Activated CD8-positive, alpha-beta memory T cell treated with anti-CD3 and anti-CD28 coated beads for 1 hour (primary cell): ENCODE measurements at places on chromosomes 12 and 14.

GRCh38 chr14:88064841-88065240 lies 59.9 kb downstream of the GPR65 start:
- DNase-seq, result no peak

DNA sequence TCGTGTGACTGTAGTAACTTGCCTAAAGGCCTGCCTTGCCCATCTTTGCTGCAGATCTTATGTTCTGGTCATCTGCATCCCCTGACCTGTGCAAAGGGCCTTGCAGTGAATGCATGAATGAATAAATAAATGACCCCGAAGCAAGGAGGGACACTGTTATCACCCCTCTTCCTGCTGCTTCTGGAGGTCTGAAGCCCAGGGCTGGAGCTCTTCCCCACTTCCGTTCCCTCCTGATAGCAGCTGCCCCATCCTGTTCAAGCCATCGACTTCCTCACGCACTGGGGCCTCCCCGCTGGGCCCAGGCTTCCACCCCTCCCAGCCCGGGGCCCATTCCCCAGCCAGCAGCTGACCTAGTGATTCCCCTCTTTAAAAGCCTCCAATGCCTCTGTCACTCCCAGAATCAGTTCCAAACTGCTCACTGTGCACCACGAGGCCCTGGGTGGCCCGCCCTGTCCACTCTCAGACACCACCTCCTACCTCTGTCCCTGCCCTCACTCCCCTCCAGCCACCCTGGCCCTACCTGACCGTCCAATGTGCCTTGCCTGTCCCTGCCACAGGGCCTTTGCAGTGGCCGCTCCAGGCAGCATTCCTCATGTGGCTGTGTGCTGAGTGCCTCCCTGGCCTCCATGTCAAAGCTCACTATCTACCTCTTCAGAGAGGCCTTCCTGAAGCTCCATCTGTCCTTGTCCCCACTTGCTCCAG lies 78.6 kb downstream of the SCARB1 start:
- DNase-seq, result no peak

DNA sequence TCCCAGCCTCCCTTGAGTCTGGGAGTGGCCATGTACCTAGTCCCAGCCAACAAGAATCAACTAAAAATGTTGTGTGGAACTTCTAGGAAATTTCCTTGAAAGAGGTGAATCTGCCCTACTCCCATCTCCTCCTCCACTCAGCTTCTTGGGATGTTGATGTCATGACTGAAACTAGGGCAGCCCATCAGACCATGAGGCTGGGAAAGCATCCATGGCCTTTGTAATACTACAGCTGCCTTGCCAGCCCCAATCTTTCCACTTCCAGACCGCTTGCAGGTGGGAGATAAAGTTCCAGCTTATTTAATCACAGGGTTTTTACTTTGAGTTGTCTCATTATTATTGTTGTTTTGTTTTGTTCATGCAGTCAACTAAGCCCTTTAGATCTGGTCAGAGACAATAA lies 170.3 kb upstream of the LMNTD1 start:
- DNase-seq, result no peak

DNA sequence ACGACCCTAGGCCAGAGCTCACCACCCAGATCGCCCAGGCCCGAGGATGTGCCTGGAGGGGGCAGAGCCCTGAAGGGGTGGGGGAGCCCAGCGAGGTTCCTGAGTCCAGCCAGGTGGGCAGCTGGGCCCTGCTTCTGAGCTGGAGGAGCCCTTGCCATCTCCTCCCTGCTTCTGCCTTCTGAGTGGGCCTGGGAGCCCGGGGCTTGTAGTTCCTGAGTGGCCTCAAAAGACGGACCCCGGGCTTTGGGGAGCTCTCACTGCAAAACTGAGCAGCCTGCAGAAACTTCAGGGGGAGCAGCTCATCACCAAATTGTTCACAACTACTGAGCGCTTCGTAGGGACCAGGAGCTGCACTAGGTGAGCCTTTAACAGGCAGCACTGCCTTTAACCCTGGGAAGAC lies 112.1 kb downstream of the NCOR2 start:
- no peak for DNase-seq

GRCh38 chr14:102802834-102803523 lies 25.7 kb downstream of the TRAF3 start:
- DNase-seq, result no peak

- DNase-seq, result no peak
Measured at GRCh38 chr14:32201816-32202490, at the start of gene RNU6-7. Gene RNU6-7, plus strand, starts transcription at chr14:32202045.

DNA sequence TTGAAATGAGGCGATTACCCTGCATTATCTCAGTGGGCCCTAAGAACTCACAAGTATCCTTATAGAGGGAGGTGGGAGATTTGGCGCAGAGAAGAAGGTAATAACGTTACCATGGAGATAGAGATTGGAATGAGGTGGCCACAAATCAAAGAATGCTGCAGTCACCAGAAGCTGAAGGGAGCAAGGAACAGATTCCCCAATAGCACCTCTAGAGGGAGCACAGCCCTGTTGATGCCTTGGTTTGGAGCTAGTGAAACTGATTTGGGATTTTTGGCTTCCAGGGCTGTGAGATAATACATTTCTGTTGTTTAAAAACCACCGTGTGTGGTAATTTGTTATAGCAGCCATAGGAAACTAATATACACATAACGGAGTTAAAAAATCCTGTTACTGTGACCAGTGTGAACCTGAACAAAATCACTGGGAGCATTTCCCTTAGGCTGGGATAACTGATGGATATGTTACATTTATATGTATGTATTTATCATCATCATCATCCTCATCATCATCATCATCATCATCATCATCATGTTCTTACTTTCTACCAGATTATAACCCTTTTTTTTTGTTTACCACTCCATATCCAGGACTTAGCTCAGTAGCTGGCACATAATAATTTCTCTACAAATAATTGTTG lies 100.3 kb downstream of the LIN7A start:
- DNase-seq, result no peak

GRCh38 chr14:95485222-95485819 lies 31.1 kb downstream of the SYNE3 start:
- DNase-seq, result no peak

DNA sequence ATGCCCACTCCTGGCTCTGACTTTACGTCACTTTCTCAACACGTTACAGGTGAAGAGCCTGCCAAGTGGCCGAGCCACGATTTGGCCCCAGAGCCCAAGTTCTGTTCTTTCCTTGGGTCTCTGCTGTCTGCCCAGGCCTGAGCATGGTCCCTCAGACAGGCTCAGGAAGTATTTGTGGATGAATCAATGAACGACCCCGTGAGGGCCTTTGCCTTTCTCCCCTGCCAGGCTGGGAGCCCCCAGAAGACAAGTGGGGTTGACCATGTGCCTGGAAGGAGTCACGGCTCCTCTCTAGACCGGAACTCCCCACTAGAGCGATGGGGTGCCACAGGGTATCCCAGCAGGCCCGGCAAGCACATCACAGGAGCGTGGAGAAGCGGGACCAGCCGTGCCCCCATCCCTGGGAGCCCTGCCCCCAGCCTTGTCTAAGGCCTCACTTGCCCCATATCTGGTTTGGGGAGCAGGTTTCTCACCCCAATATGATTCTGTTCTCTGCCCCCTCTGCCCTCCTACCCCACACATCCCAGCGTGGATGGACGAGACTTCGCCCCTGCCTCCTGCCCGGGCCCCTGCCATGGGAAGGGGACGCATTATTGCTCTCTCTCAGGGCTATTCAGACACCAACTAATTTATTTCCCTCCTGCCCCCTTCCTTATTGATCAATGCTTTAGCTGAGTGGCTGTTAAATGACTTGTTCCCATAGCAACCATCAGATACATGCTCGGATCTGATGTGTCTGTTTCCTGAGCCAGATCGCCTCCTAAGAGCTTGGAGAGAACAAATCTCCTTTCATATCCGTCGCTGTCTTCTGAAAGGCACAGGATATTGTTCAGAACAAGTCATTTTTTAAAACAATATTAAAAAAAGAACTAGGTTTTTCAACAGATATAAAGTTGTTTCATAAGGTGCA lies 69.0 kb downstream of the DIO3 start:
- DNase-seq, result no peak

DNA sequence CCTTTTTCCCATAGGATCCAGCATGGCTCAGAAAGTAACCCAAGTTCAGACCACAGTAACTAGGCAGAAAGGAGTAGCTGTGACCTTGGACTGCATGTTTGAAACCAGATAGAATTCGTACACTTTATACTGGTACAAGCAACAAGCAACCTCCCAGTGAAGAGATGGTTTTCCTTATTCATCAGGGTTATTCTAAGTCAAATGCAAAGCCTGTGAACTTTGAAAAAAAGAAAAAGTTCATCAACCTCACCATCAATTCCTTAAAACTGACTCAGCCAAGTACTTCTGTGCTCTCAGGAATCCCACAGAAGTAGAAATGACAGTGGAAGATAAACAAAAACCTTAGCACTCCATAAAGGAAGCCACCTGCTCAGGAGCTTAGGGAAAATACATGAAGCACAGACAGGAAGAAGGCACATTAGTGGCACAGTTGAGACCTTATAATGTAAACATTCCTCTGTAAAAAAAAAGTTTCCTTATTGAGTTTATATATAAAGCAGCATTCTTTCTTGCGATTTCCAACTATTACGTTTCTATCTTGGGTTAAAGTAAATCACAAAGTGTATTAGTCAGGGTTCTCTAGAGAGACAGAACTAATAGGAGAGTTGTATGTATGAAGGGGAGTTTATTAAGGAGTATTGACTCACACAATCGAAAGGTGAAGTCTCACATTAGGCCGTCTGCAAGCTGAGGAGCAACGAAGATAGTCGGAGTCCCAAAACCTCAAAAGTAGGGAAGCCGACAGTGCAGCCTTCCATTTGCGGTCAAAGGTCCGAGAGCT lies 398.4 kb downstream of the DAD1 start:
- no peak for DNase-seq

GRCh38 chr14:52313903-52314594 lies at the start of gene PTGER2:
Gene PTGER2, plus strand, starts transcription at chr14:52314312. Its CDS starts 237 bp downstream, at chr14:52314549.
- peak; percentile 30 for DNase-seq

GRCh38 chr14:37223947-37224474 lies 26.3 kb downstream of the MIPOL1 start:
- no peak for DNase-seq

DNA sequence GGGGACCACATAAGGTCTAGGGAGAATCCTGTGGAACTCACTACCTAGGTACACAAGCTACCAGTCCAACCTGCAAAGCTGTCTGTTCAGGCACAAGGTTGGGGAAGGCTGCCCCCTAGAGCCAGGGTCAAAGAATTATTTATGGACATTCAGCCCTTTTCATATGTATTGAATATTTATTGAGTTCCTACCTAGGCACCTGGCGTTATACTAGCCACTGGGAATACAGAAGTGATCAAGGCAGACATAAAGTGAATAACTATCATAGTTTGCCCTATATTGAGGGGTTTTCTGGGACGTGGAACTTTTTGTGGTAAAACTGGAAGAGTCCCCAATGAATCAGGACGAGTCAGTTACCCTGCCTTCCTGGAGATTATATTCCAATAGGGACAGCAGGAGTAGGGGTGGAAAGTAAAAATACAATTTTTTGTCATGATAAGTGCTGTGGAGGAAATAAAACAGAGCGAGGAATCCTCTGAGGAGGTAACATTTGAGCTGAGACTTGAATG lies 5.8 kb upstream of the SLC48A1 start:
- peak; percentile 45 for DNase-seq

DNA sequence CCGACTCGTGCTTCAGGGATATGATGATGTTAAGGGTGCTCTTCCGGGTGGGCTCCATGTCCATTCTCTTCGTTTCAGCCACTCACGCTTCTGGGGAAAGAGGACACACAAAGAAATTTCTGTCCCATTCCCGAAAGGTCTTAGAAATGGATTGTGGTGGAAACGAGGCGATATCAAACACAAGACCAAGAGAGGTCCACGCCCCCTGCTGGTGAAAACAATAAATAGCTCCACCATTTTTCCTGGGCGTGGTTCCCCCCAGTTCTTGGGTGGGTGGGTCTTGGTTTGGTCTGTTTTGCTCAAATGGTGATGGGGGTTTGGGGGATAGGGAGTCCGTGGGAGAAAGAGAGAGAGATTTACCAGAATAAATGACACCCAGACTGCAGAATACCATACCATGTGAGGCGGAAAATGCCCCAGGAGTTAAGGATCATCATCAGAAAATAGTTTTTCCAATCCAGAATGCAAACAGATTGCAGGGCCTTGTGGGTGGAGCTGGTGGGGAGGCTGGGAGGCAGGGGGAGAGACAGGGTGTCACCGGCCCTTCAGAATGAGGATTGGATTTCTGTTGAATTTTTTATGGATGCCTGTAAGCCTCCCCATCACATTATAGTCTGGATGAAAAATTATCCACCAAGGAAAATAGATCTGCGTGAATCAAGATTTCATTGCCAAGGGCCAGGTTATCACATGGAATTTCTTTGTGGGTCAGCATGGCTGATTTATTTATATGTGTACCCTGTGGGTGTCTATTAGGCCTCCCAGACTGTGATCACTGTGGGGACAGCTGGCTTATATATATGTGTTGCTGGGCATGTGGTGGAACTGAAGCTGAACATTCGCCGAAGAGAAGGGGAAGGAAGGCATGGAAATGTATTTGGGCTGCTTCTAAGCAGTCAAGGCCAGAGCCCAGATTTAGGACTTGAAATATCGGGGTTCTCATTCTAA lies 55.8 kb downstream of the SRRM4 start:
- DNase-seq, result no peak

- DNase-seq, result no peak
Measured at GRCh38 chr14:91149462-91149861, 35.6 kb downstream of the DGLUCY start.

- no peak for DNase-seq
Measured at GRCh38 chr12:98228683-98229539, 286.5 kb upstream of the TMPO start.

DNA sequence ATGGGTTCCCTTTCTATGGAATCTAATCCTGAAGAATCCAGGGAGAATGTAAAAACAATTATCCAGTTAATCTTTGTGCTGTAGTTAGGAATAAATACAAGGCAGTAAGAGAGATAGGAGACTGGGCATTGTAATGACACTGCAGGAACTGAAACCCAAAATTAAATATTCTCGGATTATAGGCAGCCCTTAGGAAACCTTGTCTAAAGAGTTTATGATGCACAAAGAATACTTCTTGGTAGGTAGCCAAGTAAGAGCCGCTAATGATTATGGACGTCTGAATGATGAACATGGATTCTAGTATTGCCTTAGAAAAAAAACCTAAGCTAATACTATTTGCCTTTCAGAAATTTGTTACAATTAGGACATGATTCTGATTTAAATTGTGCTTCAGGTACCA lies 165.4 kb upstream of the LRIG3 start:
- no peak for DNase-seq

- no peak for DNase-seq
Measured at GRCh38 chr12:106248846-106249371, 1.1 kb upstream of the CKAP4 start.

- no peak for DNase-seq
Measured at GRCh38 chr14:80564051-80564450, 352.7 kb upstream of the DIO2 start.
